ENCODE measurements at places on chromosomes 12 and 14.

DNA sequence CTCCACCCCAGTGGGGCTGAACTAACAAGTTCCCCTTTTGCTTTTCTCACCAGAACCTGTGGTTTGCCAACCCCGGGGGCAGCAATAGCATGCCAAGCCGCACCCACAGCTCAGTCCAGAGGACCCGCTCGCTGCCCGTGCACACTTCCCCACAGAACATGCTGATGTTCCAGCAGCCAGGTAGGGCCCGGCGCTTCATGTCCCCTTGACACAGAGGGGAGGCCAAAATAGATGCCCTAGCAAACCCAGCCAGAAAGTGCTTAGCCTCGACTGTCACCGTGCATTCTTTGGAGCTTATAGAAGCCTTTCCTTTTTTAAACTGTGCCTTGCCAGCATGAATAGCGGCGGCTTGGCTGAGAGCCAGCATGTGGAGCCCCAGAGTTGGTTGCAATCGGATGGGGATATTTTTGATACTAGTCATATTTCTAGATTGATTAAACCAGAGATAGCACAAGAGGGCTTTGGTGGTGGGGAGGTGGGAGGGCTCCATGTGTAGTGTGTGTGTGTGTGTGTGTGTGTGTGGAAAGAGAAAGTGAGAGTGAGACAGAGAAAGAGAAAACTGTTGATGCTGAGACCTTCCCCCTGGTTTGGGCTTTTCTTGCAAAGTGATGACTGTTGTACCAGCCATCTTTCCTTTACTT, 126.1 kb downstream of the GCH1 start:
- no peak for DNase-seq

GRCh38 chr14:96078625-96079016, 39.5 kb downstream of the C14orf132 start:
- DNase-seq: no peak

GRCh38 chr12:100720016-100720654, 74.4 kb upstream of the ANO4 start:
- DNase-seq: no peak

DNA sequence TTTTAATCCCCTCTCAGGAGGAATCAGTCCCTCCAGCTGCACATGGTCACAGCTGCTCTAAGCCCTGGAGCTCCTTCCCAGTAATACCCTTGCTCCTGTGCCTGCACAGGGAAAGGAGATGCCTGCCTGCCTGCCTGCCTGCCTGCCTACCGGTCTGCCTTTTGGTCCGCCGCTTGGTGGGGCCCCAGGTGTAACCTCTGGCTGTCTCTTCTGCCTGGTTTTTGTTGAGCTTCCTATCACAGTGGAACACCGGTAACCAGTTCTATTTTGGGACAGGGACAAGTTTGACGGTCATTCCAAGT, 99.8 kb downstream of the DAD1 start:
- no peak for DNase-seq

DNA sequence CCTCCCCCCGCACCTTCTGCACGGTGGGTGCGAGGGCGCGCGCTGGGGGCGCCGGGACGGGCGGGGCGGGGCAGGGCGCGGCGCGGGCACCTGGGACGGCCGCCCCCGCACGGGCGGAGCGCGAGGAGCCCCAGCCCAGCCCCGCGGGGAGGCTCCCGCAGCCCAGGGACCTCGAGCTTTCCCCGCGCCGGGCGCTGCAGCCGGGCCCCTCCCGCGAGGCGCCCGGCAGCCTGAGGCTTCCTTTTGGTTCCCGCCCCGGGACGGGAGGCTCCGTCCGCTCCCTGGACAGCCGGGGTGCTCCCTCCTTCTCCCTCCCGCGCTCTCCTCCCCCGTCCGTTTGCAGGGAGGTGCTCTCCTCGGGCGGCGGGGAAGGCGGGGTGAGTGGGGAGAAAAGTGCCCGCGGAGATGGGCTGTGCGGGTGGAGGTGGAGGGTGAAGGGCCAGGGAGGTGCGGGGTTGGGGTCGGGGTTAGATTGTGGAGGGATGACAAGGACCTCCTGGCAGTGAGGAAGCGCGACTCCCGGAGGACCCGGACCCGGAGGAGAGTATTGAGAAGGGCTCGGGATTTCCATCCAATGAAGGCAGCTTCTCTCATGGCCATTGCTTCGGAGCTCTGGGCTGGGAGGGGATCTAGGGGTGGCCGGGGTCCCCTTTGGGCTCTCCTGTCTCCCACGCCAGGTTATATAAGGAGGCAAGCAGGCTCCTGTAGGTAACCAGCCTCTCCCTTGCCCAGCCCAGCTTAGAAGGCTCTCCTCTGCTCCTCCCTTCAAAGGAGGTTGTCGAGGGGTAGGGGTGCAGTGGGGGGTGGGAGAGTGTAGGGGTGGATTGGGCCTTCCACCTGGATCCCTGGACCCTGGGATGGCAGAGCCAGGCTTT, 645 bp downstream of the JDP2 start:
- DNase-seq: no peak

DNA sequence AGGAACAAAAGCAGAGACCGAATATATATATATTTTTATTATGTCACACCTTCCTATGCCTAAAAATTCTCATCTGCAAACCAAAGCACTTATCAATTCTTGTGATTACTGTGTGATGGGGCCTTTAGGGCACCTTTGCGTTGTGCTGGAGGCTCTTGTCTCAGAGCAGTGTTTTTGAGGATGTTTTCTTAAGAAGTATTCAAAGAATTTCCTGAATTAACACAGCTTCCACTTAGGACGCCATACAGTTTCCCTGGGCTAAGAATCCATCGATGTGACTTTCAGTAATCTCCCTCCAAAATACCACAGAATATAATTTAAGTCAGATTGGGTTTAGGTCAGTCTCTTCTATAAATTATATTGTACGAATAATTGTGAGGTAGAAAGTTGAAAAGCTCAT, 22.0 kb upstream of the HIF1A start:
- DNase-seq: no peak

DNA sequence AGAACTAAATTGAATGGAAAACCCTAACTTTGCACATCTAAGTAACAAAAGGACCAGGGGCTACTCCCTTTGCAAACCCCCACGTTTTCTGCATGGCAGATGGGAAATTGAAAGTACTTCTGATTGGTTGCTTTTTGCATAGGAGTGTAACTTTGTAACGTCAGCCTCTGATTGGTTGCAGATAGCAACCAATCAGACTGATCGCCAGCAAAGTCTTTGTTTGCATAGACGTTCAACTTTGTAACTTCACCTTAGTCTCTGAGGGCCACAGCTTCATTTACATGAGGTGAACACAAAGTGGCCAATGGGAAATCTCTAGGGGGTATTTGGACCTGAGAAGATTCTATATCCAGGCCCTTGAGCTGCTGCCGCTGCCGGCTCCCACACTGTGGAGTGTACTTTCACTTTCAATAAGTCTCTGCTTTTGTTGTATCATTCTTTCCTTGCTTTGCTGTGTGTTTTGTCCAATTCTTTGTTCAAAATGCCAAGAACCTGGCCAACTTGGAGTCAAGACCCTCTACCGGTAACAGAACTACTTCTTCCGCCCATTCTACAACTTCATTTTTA, 102.5 kb upstream of the PRICKLE1 start:
- no peak for DNase-seq

- no peak for DNase-seq
Observed at GRCh38 chr14:65478596-65478995, 66.1 kb downstream of the FUT8 start.

- DNase-seq: no peak
Observed at GRCh38 chr14:101290611-101291010, 270.7 kb upstream of the DIO3 start.

- DNase-seq: no peak
Observed at GRCh38 chr12:46124132-46124847, 133.9 kb upstream of the SCAF11 start.

- DNase-seq: no peak
Observed at GRCh38 chr12:2477009-2477766, 317.6 kb upstream of the FKBP4 start.

DNA sequence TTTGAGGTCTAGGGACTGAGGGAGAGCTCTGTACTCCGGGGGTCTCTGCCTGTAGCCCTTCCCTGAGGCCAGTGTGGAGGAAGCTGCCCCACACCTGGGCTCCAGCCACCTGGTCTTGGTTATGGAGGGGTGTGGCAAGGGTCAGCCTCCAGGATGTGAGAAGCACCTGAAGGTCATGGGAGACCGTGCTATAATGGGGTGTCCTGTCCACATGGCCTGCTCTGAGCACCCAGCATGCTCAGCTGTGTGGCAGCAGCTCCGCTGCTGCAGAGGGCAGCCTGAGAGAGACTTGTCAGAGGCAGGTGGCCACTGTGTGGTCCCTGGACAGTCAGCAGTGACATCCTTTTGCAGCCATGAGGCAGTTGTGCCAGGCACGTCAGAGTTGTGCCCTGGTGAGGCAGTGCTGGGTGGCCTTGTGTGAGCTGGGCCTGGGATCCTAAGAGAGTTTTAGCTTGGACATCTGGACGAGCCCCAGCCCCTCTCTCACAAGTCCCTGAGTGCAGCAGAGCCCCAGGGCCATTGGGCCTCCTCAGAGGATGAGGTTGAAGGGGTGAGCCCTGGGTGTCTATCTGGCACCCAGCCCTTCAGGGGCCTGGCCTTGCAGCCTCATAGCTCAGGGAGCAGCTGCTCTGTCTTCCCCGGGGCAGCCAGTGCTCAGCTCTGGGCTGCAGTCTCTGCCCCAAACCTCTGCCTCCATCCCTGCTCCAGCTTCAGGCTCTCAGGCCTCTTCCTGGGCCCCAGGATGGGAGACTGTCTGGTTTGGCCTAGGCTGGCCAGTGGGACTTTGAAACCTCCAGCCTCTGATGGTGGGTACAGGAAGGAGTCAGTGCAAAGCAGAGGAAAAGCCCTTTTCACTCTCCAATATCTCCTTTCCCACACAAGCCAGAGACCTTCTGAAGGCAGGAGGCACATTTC, 7.4 kb upstream of the ATG101 start:
- DNase-seq: no peak

DNA sequence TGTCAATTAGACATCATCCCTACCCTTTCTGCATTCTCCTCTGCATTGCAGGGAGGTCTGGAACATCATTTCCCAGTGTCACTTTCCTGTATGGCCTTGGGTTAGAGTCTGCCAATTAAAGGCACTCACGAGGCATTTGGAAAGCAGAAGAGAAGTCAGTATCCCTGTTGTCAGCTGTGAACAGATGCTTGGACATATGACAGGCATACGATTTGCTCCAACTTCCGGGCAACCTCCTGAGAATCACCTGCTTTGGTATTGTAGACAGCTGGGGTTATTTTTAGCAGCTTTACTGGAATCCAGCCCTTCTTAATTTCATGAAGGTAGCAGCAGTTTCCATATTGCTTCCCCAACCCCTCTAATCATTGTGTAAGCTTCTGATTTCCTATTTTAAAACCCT, 88.7 kb upstream of the DHRS4 start:
- no peak for DNase-seq

DNA sequence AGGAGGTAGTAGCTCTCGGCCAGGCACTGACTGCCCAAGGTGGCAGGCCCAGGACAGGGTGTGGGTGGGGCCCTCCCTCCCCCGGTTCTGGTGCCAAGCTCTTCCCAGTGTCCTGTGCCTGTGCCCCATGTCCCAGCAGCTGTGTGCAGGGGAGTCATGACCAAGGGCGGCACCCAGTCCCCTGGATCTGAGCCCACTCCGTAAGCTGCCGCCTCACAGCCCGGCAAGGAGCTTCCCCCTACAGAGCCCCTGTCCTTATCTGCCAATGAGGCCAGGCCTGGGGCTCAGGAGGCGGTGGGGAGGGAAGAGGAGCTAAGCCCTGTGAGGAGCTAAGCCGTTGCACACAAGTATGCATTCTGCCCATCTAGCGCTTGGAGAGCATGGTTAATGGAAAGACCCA, 5.6 kb upstream of the C14orf180 start:
- DNase-seq: no peak

GRCh38 chr12:90166671-90167070, 458.0 kb upstream of the ATP2B1 start:
- no peak for DNase-seq

DNA sequence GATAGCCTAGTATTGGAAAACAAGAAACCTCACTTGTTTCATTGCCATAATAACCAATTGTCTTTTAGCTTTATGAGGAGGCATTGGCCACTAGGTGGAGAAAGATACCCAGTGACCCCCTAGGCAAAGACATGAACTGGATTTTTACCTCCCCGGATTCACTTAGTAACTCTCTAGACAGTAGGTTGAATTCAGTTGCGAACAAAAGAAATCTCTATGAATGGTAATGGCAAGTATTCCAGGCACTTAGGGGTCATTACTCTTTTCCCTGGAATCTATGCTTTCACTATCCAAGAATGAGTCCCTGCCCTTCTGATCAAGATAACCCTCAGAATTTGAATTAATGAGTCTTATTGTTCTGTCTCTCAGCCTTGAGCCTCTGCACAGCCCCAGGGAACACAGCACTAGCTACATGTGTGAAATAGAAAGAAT, 29.5 kb upstream of the RHOJ start:
- no peak for DNase-seq

- DNase-seq: no peak
Observed at GRCh38 chr12:112517730-112518364, 99.1 kb downstream of the PTPN11 start.

- no peak for DNase-seq
Observed at GRCh38 chr14:60106339-60106738, 14.6 kb downstream of the PCNX4 start.

- DNase-seq: no peak
Observed at GRCh38 chr12:100716945-100717732, 77.4 kb upstream of the ANO4 start.

- no peak for DNase-seq
Observed at GRCh38 chr12:38056701-38057689, 259.6 kb upstream of the ALG10B start.

DNA sequence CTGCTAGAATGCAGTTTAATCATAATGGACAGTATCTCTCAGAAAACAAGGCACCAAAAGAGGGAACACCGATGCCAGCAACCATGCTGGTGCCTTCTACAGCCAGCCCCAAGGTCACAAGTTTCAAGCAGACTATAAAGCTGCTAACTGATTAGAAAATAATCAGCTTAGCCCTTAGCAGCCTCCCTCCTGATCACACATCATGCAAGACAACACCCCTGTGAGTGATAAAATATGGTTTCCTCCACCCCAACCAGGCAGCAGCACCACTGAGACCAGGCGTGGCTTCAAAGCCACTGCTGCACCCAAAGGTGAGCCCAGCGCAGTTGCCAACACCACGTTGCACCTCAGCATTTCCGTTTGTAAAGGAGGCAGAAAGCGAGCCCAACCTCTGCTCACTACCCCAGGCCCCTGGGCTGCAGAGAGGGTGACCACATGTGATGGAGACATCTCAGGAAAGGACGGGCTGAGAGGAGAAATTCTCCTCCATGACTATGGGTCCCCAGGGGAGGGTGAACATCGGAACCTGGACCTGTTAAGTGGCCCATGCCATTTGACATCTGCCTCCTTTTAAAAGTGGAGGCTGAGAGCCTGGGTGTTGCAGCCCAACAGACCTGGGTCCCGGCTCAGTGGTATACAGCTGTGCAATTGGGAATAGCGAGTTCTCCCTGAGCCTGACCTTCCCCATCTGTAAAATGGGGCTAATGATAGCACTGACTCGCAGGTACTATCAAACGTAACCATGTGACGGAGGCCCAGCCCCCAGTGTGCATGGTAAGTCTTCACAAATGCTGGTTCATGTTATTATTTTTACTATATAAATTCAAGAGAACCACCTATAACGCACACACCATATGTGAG, 11.5 kb downstream of the ZFP36L1 start:
- DNase-seq: no peak

- DNase-seq: no peak
Observed at GRCh38 chr14:37617864-37618365, 22.5 kb downstream of the TTC6 start.

GRCh38 chr12:95762123-95762785, 28.3 kb downstream of the NTN4 start:
- DNase-seq: no peak

- no peak for DNase-seq
Observed at GRCh38 chr12:30599608-30600007, 96.1 kb downstream of the IPO8 start.

GRCh38 chr12:3091382-3092241, 14.4 kb downstream of the TSPAN9 start:
- no peak for DNase-seq
